ENCODE measurements at places on chromosomes 3 and 15.

DNA sequence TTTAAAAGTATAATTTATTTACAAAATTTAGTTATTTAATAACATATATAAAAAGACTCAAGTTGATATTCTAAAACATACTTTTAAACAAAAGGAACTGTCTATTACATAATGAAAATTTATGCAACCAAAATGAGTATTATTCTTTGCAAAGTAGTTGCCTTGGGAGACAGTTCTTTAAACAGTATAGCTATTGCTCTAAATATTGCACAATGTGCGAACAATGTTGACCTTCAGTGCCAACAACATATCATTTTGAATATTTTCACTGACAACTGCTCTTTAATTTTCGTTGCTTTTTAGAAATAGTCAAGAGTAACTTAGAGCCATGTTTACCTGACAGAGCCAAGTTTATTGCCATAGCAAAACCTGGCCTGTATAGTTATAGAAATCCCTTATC lies 124.9 kb downstream of the ZBTB20 start:
- no peak for DNase-seq

GRCh38 chr15:37099319-37100108 lies 835 bp downstream of the MEIS2 start:
- DNase-seq: no peak

DNA sequence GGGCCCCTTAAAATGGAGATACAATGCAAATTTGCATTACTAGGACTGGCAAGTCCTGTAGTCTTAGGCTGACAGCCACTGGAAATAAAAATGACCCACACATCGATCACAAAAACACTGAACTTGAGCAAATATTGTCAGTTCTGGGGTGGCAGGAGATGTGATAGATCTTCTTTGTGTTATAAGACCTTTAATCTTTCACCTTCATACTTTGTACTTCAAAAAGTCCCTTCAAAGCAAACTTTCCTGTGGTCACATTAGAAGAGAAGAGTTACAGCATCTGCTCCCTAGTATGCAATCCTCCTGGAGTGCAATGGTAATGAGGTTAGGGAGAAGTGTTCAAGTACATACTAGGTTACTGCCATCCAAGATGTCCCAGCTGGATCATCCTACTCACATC lies 149.4 kb upstream of the KCNMB2 start:
- no peak for DNase-seq

- DNase-seq: peak; percentile 95
Observed at GRCh38 chr3:15205934-15206661, at the start of gene CAPN7. TSS of gene CAPN7 (plus strand) at chr3:15206246. CDS start at chr3:15206496, 250 bp downstream.

- DNase-seq: no peak
Observed at GRCh38 chr3:63918321-63918720, 6.1 kb upstream of the SCAANT1 start.

- no peak for DNase-seq
Observed at GRCh38 chr15:51349156-51349844, 7.8 kb downstream of the GLDN start.

DNA sequence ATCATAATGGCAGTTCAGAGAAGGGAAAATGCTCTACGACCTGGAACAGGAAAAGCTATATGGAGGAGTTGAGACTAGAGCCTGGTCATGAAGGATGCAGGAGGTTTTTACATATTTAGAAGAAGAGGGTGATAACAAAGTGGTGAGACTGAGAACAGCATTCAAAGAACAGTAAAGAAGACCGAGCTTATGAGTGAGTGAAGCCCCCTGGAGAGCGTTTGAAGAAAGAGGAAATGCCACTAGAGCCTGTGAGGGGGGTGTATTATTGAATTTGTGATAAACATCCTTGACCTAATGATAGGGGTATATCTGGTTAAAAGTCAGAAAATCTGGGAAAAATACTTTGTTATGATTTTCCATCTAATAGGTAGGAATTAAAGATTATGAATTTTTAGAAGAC lies 4.2 kb downstream of the PARP9 start:
- no peak for DNase-seq

- DNase-seq: no peak
Observed at GRCh38 chr3:182713743-182714517, 79.4 kb upstream of the ATP11B start.

- DNase-seq: no peak
Observed at GRCh38 chr3:111621535-111621934, 26.4 kb upstream of the ZBED2 start.
